CD4-positive, alpha-beta T cell treated with Interleukin-10 for 1 hour (primary cell): ENCODE measurements at places on chromosomes 1 and 21.

DNA sequence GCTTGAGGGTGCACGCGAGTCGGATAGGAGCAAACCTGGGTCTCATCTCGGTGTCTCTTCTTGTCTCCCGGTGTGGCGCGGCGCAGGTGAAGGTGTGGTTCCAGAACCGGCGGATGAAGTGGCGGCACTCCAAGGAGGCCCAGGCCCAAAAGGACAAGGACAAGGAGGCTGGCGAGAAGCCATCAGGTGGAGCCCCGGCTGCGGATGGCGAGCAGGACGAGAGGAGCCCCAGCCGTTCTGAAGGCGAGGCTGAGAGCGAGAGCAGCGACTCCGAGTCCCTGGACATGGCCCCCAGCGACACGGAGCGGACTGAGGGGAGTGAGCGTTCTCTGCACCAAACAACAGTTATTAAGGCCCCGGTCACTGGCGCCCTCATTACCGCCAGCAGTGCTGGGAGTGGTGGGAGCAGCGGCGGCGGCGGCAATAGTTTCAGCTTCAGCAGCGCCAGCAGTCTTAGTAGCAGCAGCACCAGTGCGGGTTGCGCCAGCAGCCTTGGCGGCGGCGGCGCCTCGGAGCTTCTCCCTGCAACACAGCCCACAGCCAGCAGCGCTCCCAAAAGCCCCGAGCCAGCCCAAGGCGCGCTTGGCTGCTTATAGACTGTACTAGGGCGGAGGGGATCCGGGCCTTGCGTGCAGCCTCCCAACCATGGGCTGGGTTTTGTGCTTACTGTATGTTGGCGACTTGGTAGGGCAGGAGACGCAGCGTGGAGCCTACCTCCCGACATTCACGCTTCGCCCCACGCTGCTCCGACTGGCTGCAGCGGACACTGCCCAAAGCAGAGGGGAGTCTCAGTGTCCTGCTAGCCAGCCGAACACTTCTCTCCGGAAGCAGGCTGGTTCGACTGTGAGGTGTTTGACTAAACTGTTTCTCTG, 5.1 kb downstream of the HLX start:
- DNase-seq: no peak

- no peak for DNase-seq
These were observed 3.3 kb upstream of the CCDC28B start for GRCh38 chr1:32197074-32197473.

DNA sequence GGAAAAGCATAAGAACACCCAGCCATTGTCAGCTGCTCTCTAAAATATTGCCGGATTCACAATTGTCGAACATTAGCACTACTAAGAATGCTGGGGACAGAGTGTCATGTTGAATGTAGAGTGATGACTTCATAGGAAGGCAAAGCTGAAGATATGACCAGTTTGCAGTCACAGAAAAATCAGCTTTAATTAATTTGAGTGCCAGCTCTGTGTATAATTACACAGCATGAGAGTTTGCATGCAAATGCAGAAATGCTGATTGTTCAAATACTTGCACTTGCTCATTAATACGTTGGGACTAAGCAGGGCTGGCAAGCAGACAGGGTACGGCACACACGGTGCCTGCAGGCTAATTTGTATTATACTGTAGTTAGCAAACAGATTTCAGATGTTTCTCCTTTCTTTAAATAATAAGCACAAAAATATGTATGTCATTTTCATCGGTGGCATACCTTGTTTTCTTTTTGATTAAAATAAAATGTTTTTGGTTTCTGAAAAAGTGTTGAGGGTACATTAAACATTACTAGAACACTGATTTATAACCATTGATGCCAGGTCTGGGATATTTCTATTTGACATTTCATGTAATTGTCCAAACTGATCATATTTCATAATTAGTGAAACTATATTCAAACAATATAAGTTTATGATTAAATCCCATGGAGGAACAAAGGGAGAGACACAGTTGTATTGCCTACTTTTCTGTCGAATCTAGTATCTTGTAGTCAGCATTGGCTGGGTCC, 99.8 kb upstream of the ADGRL2 start:
- no peak for DNase-seq

GRCh38 chr1:3879787-3880428, 20.2 kb downstream of the C1orf174 start:
- DNase-seq: no peak

GRCh38 chr1:64405833-64406232, 64.1 kb upstream of the CACHD1 start:
- DNase-seq: no peak

DNA sequence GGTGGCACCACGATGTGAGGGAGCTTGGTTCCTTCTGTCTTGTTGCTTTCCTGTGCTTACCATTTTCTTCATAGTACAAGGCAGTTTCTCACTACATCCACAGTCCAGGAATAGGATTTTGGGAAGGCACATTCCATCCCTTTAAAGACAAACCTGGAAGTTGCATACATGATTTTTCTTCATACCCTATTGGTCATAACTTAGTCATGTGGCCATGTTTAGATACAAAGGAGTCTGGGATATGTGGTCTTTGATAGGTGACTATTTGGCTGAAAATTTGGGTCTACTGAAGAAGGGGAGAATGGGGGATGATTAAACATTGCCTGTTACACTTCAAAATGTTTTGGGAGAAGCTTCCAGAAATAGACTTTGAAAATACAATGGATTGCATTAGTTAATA, 7.0 kb downstream of the DYRK1A start:
- DNase-seq: no peak

- peak; percentile 28 for DNase-seq
These were observed 773 bp downstream of the CNST start for GRCh38 chr1:246566813-246567645.

DNA sequence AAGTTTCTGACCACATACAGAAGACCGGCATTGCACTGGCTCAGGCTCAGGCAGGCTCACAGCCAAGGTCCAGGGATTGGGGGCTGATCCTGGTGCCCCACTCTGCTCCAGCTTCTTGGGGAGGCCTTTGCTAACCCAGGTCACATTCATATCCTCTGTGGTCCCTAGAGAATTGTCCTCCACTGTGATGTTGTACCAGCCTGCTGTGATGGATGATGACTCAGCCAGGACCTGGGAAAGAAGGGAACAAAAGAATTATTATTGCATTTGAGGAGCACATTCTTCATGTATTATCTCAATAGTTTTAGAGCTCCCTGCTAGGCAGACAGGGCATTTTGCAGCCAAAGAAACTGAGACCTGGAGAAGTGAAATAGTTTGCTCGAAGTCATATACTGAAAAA, 114.3 kb upstream of the ETV3 start:
- no peak for DNase-seq

GRCh38 chr1:117985973-117986372, 56.4 kb downstream of the WDR3 start:
- no peak for DNase-seq

DNA sequence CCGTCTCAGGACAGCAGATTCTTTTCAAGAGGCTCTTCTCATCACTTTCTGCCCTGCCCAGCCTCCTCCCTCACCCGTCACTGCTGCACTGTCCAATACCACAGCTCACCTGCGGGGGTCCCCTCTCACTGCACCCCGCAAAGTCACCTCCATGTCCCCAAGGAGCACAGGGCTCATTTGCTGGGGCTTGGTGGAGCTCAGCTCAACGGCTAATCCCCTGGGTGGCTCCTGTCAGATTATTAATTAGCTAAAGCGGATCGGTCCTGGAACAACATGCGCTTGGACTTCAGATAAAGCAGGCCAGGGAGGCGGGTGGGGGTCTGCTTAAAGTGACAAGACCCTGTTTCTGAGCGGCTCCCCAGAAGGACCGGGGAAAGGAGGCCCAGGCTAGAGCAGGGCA, 43.1 kb downstream of the CASZ1 start:
- no peak for DNase-seq

- DNase-seq: no peak
These were observed 321.6 kb upstream of the RUNX1 start for GRCh38 chr21:35370671-35371070.

DNA sequence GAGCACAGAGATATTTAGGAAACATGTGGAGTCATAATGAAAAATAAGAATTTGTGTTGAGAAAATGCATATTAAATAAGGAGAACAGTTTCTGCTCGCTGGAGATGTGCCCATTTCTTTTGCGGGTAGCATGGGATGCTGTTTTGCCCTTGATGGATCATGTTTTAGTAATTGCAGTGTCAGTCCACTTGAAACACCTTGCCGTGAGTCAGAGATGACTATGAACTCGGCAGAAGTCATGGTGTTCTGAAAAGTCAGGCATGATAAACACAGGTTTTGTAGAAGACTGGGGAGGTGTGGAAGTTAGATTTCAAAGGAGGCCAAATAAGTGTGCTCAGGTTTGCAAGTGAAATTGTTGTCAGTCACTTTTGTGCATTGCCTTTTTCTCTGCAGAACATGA, 315.0 kb upstream of the LRRC7 start:
- DNase-seq: no peak

DNA sequence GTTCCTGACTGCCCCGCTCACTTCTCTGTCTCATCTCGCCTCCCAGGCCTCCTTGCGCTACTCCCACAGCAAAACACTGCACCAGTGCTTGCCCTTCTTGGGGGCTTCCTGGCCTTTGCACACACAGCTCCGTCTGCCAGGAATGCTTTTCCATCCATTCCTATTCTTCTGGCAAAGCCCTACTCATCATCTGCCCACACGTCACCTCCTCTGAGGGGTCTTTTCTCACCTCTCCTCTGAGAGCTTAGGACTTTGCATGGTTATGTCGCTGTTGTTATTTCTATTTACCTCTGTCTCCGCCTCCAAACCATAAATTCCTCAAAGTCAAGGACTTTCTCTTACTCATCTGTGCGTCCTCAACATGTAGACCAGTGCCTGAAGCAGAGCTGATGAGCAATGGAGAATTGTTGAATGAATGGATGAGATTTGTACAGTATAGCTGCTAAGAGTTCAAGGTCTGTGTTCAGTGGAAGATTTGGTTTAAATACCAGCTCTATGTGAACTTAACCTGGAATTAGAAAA, 26.4 kb upstream of the BTG2 start:
- DNase-seq: no peak

DNA sequence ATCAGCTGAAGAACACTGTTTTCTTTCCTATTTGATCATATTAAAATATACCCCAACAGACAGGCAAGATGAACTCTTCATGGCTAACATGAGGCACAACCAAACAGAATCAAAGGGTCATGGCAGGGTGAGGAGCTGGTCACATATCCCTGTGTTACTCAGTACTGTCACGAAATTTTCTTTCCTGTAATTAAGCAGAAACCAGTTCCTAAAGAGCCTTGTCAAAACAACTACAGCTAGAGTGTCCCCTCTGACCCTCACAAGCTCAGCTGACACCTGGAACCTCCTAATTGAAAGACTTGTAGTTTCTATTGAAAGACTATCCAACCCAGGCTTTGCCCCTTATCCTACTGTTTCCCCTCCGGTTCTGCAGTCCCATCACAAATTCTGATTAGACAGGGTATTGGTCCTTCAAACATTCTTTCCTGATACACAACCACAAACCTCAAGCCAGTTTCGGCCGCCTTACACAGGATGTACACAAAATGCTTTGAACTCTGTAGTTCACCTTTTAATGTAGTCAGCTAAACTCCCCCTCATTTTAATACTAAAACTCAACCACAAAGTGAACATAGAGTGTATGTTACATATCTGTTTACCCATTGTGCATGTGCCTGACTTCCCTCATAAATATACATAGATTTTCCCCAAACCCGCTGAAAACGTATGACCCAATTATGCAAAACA, 651.9 kb downstream of the MRPL39 start:
- DNase-seq: no peak

- DNase-seq: no peak
These were observed 51.3 kb downstream of the PTGS2 start for GRCh38 chr1:186628910-186629309.
